Activated T-cell treated with anti-CD3 and anti-CD28 coated beads, Interleukin-2, amount 50 U/mL, for 1 hour (primary cell): ENCODE measurements at places on chromosomes 5 and 9.

GRCh38 chr9:4937446-4937845 lies 47.6 kb upstream of the JAK2 start:
- DNase-seq: no peak

DNA sequence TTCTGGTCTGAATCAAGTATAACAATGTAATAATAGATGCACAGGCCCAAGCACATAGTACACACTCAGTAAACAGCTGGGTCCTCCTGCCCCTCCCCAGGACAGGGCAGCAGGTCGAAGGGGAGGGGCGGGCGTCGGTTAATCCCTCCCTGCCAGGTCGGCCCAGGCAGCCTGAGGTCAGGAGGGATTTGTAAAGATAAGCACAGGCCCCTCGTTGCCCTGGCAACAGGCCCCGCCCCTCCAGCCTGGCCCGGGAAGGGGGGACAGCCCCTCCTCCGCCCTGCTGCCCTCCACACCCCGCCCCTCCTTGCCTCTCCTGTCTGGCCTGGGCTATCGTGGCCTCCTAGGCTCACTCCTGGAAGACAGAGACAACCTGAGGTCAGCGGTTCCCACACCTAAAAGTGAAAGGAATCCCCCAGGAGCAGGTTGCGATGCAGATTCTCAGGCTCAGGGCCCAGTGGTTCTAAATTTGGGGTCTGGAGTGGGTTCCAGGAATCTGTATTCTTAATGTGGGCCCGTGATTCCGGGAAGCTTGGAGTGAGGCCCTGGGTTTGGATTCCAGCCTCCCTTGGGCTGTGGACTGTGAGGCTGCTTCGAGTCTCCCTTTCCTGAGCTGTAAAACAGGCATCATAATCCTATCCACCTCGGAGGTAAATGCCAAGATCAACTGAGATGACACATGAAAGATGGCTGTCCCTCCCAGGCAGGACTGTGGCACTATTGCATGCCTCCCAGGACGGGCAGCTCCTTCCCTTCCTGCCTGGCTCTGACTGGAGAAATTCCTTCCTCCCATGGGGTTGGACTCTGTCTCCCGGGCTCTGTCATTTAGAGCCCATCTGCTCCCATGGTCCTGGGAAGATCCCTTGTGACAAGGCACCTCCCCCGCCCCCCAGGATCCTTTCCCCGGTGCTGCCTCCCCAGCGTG lies 4.4 kb downstream of the CRB2 start:
- DNase-seq: peak; percentile 32

DNA sequence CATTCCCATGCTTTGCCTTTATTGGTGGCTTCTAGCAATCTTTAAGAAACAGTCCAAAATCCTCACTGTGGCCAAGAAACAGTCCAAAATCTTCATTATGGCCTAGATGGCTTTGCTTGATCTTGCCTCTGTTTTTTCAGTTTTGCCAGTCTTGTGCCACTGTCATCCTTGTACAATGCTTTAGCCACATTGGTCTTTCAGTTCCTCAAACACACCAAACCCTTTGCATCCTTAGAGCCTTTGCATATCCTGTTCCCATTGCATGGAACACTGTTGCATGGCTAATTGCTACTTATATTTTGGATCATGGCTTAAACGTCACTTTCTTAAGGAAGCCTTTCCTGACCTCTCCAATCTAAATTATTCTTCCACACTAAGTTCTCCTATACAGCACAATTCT lies 22.1 kb downstream of the MRRF start:
- DNase-seq: no peak

DNA sequence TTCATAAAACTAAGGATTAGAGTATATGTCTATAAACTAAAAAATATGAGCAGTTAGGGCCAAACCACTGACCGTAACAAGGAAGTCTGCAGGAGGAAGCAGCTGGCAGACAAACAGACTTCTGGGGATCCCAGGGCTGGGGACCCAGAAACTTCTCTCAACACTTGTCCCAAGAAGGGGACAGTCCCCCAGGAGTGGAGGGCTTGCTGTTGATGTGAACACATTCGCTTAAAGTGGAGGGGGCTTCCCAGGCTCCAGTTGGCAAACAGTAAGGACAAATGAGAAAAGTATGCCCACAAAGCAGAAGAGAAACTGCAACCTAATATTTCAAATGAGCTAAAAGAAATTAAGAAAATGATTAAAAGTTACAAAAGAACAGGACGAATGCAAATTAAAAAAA lies 83.7 kb downstream of the PDE8B start:
- DNase-seq: no peak

- no peak for DNase-seq
Observed at GRCh38 chr5:151684690-151685361, 1.9 kb downstream of the SPARC start.

DNA sequence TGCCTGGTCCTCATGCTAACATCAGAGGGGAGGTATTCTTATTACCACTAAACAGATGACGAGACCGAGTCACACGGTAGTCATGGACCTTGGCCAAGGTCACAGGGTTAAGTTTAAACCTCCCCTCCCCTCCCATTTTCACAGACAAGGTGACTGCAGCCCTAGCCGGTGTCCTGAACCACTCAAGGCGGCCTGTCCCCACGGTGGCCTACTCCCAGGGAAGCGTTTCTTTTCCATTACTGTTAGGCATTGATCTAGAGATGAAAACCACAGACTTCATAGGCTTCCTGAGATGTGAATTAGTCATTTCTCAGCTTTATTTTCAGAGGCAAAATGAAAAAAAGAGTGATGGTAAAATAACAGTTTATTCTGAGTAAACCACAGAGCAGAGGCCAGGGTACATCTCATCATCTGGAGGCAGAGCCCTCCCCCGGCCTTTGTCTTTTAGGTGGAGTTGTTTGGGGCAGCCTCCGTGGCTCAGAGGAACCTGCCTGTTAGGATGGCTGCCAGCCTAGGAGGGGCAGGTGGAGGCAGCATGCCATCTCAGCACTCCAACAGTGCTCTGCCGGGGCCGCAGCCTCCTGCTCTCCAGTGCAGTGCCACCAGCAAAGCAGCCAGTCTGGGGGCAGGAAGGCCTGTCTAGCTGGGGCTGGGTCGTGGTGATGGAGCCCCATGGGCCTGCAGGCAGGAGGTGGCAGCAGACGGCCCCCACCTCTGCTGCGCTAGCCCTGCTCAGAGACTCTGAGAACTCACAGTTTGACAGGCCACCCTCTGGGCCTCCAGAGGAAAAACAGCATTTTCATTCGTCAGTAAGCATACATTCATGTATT lies 71.2 kb downstream of the RAPGEF1 start:
- DNase-seq: peak; percentile 76

- DNase-seq: no peak
Observed at GRCh38 chr9:107029146-107029545, 166.2 kb downstream of the ZNF462 start.

DNA sequence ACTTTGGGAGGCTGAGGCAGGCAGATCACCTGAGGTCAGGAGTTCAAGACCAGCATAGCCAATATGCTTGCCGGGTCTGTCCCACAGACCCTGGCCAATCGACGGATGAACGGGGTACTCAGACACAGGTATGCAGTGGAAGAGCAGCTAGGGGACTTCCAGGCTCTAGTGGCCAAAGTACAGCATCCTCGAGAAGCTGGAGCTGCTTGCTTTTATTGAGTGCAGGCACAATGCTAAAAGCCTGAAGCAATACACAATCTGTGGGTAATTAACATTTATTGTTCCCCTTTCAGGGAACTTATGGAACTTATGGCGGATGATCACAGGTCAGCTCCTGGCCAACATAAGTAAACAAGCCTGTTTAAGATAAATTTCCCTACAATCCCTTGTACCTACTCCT lies 32.8 kb upstream of the SEMA4D start:
- DNase-seq: no peak

DNA sequence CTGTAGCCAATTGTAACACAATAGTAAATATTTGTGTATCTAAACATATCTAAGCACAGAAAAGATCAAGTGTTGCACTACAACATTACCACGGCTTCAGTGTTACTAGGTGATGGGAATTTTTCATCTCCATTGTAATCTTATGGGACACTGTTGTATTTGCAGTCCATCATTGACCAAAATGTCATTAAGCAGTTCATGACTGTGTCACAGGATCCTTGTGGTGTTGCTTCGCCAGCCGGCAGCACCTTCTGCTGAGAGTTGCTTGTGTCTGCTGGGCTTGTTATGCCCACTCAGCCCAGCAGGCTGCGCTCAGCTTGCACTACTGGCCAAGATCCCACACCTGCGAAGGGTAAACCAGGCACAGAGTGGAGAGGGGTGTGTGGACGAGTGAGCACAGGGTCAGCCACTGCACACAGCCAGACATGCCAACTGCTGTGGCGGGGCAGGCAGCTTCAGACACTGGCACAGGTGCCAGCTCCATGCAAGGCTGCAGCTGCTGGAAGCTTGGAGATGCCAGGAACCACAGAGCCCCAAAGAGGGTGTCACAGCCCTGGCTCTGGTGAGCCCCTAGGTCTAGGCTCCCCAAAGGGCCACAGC lies 273.7 kb downstream of the CETN3 start:
- DNase-seq: no peak

DNA sequence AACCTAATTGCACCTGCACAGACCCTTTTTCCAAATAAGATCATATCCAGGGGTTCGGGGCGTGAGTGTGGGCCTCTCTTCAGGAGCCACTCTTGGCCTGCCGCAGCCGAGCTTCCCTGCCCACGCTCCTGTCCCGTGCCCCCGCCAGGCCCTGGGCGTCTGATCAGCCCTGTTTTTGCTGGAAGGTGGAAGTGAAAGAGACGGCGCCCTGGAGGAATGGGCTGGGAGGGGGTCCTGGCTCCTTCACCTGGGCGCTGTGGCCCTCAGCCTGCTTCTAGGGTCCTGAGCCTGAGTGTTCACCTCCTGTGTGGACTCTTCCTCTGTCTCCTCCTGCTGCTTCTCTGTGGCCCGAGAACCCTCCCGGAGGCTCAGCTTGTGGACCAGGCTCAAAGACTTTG lies 11.2 kb upstream of the COL5A1 start:
- DNase-seq: no peak

- DNase-seq: no peak
Observed at GRCh38 chr5:36529142-36529541, 77.3 kb upstream of the SLC1A3 start.

DNA sequence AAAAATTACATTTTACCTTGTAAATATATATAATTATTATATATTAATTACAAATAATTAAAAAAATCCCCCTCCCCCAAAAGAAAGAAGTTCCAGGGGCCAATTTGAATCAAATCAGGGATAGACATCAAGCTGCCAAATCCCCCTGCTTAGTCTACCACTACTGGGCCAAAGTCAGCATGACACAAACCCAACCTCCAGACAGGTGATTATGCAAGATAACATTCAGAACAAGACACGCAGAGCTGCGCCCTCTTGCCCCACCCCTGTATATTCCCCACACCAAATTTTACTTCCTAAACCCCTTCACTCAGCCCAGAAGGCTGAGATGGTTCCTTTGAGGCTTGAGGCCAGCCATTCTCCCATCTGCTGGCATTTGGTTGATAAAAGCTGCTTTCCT lies 2059.1 kb upstream of the CDH6 start:
- DNase-seq: no peak

DNA sequence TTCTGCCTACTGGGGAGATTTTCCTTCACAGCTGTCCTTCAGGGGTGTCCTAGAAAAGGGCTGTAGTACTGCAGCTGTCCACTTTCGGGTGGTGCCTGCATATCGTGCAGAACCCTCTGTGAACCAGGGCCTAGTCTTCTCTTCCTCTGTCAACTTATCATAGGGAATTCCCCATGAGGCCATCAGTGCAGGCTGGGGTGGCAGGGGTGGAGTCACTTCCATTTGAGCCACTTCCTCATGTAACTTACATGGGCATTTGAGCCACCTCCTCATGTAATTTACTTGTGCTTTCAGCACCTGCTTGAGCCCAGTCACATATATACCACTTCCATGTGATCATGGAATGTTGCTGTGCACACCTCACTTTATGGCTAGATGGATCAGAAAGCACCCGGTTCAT lies 742.0 kb upstream of the RGMB start:
- DNase-seq: no peak

- DNase-seq: no peak
Observed at GRCh38 chr5:77151501-77151900, 59.0 kb upstream of the PDE8B start.

DNA sequence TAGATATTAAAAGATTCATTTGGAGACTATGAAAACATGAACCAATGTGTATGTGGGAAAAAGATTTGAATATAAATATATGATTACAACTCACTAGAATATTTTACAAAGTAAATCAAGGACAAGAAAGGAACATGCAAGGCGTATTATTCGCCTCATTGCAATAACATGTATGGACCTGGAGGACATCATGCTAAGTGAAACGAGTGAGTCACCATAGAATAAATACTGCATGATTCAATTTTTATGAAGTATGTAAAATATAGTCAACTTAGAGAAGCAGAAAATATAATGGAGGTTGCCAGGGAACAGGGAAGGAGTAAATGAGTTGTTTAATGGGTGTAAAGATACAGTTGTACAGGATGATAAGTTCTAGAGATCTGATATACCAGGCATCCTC lies 4.9 kb downstream of the TXNDC8 start:
- DNase-seq: no peak

- DNase-seq: no peak
Observed at GRCh38 chr5:114953565-114953964, 216.1 kb downstream of the TRIM36 start.

DNA sequence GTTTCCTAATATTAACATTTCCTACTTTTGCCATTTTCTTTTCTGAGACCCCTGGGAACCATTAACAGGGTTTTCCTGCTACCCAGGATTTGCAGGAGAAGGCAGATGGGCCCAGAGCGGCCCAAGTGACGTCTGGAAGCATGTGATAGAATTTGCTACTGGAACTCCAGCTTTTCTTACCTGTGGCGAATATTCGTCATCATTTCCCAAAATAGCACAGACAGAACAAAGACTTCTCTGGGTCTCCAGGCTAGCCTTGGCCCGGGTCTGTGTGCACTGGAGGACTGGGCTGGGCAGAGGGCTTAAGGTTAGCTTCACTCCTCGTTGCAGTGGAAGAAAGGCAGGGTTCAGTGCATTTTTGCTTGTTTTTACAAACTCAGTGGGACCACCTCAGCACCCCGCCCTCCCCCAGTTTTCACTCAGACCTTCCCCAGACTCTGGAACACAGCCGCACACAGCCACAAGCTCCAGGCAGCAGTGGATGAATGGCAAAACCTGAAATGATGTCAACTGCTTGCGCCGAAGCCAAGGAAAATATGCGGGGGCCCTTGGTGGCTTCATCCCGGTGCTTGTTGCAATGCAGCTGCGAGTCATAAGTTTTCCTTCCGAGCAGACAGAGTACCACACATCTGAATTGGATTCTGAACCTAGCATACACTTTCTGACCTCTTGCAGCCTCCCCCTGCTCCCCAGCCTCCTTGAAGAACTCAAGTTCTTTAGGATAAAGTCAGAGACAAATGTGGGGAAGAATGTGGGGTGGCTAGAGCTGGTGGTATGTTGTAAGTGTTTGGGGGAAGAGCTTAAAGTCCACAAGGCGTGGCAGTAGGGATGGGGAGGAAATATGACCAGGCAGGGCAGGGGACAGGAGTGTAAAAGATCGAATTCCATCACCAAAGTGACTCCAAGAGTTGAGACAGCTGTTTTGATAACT lies 586.0 kb downstream of the CCDC171 start:
- no peak for DNase-seq
